Stimulated activated CD4-positive, alpha-beta T cell treated with anti-CD3 and anti-CD28 coated beads, Interleukin-12 subunit alpha, Interleukin-12 subunit beta, amount 100 ng/mL, for 48 hours (primary cell): ENCODE measurements at places on chromosomes 1 and 21.

DNA sequence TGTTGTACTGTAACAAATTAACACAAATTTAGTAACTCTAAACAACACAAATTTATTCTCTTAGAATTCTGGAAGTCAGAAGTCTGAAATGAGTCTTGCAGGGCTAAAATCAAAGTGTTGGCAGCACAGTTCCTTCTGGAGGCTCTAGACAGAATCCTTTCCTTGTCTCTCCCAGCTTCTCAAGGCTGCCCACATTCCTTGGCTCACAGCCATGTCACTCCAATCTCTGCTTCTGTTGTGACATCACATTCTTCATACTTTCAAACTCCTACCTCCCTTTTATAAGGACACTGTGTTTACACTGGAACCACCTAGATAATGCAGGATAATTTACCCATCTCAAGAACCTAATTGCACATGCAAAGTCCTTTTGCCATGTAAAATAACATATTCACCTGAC is 225.0 kb upstream of the PRMT6 start:
- no peak for DNase-seq

GRCh38 chr1:201054091-201054543 is 30.6 kb upstream of the KIF21B start:
- no peak for DNase-seq

GRCh38 chr1:155392898-155393411 is 72.3 kb downstream of the RUSC1 start:
- no peak for DNase-seq

DNA sequence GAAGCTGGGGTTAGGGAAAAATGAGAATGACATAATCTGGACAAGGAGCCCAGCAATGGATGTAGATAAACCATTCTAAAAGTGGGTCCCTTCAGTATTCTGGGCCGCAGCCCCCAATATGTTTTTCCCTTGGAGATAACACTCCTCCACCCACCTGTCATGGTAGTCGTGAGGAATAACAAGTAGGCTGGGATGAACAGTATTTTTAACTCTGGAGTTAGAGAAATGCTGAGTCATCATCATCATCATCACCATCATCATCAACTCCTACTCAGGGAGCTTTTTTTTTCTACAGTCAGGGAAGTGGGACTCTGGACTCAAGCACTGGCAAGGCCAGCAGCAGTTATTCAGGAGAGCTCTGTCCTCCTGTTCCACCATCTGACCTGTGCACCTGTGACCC is 12.8 kb downstream of the CADM3 start:
- no peak for DNase-seq

GRCh38 chr1:183739741-183740271 is 65.1 kb upstream of the RGL1 start:
- no peak for DNase-seq

GRCh38 chr1:9717193-9718005 is 65.9 kb downstream of the PIK3CD start:
- DNase-seq, result peak; percentile 74

- DNase-seq, result no peak
Observed at GRCh38 chr1:101003012-101003650, 22.5 kb downstream of the DPH5 start.

- DNase-seq, result no peak
Observed at GRCh38 chr1:183850852-183851251, 45.9 kb downstream of the RGL1 start.

- no peak for DNase-seq
Observed at GRCh38 chr1:109812691-109813393, 49.1 kb upstream of the EPS8L3 start.

- no peak for DNase-seq
Observed at GRCh38 chr1:194279975-194280374, 1093.6 kb upstream of the B3GALT2 start.

- no peak for DNase-seq
Observed at GRCh38 chr21:40166291-40166843, 299.1 kb downstream of the PCP4 start.

DNA sequence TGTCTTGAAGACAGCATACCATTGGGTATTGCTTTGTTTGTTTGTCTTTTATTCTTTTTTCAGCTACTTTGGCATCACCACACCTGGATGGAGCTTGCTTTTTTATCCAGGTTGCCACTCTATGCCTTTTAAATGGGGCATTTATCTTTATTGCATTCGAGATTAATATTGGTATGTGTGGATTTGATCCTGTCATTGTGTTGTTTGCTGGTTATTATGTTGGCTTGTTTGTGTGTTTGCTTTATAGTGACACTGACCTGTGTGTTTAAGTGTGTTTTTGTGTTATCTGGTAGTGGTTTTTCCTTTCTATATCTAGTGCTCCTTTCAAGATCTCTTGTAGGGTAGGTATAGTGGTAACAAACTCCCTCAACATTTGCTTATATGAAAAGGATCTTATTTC is 24.9 kb upstream of the KCNH1 start:
- no peak for DNase-seq
